Ovary (tissue), 10 donors: ENCODE measurements at places on chromosomes 3 and 15. TPM values are rescaled to one million over a fixed set of nuclear protein-coding genes. Genes with fewer than 3 reads are reported as not detected.

GRCh38 chr3:15316998-15317435 is 15.4 kb downstream of the SH3BP5 start:
- no peak for DNase-seq

- peak; percentile 94 for DNase-seq
These were observed 20.7 kb upstream of the FEM1B start for GRCh38 chr15:68256675-68257450.

Gene WDR93
- total RNA-seq = 0.48 TPM

Gene GOLGA6L10
- total RNA-seq = 2.2 TPM
